Sciatic nerve (tissue), 2 donors: ENCODE measurements at places on chromosomes 3 and 15. TPM values are rescaled to one million over a fixed set of nuclear protein-coding genes. Genes with fewer than 3 reads are reported as not detected.

The KCNMB3 gene
- 3.8 TPM for total RNA-seq

The FOXB1 gene
- total RNA-seq, result not detected

The TRIM42 gene
- total RNA-seq, result not detected

The TRPM1 gene
- not detected for total RNA-seq

The MORC1 gene
- not detected for total RNA-seq

The SLC22A14 gene
- total RNA-seq, result 0.13 TPM

The GOLGA6A gene
- total RNA-seq, result 0.98 TPM
